ENCODE measurements at places on chromosomes 13 and 19. TPM values are rescaled to one million over a fixed set of nuclear protein-coding genes. Genes with fewer than 3 reads are reported as not detected.

FGF9 gene
- not detected for total RNA-seq

COX7A1 gene
- total RNA-seq = not detected

ZNF296 gene
- 3.1 TPM for total RNA-seq

C19orf81 gene
- total RNA-seq = not detected

METTL21C gene
- not detected for total RNA-seq

EPS8L1 gene
- total RNA-seq = 111 TPM

All from PC-9 (cell line).